ENCODE measurements at places on chromosomes 7 and 10.

DNA sequence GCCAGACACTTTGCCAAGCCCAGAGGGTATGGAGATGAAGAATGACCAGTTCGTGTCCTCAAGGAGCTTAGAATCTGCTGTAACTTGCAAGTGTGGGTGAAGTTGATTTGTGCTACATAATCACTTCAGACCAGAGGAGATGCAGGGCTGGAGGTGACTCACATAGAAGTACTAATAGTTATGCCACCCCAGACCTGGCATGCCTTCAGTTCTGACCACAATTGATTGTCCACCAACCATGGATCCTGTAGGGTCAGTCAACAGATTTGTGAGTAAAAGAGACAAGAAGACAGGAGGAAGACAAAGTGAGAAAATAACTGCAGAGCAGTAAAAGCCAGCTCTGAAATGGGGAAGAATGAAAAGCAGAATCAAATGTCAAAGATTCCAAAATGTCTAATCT, 51.2 kb upstream of the BMPER start:
- peak; percentile 70 for DNase-seq

DNA sequence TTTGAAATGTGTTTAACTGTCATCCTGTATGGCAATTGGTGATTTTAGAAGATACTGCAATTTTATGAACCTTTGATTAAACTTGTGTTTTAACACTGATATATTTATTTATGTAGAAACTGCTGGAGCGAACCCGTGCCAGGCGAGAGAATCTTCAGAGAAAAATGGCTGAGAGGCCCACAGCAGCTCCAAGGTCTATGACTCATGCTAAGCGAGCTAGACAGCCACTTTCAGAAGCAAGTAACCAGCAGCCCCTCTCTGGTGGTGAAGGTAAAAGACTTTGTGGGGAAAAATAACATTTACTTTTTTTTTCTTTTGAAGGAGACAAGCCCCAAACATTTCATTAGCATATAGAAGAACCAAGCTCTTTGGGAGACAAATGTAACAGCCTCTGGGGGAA, 6.5 kb downstream of the ANLN start:
- peak; percentile 41 for DNase-seq

- no peak for DNase-seq
Observed at GRCh38 chr7:130293521-130293920, 560 bp downstream of the CPA4 start.

DNA sequence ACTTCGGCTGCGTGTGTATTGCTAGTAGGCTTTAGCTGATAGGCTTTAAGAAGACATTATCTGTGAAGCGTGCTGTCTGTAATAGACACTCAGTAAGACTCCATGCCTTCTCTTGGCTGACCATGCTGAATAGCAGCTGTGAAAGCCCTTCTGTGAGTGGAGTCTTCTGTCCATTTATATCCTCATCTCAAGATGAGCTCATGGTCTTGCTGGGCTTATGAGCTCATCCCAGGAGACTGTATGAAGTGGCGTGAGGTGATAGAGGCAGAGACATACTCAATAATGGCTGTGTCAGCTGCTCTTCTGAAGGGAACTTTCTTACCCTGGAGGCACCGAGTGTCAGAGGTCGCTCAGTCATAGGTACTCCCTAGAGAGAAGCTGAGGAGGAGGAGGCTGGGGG, 111.5 kb downstream of the SH2D4B start:
- DNase-seq = no peak

- DNase-seq = peak; percentile 36
Observed at GRCh38 chr10:73964743-73965142, 33.2 kb upstream of the VCL start.

DNA sequence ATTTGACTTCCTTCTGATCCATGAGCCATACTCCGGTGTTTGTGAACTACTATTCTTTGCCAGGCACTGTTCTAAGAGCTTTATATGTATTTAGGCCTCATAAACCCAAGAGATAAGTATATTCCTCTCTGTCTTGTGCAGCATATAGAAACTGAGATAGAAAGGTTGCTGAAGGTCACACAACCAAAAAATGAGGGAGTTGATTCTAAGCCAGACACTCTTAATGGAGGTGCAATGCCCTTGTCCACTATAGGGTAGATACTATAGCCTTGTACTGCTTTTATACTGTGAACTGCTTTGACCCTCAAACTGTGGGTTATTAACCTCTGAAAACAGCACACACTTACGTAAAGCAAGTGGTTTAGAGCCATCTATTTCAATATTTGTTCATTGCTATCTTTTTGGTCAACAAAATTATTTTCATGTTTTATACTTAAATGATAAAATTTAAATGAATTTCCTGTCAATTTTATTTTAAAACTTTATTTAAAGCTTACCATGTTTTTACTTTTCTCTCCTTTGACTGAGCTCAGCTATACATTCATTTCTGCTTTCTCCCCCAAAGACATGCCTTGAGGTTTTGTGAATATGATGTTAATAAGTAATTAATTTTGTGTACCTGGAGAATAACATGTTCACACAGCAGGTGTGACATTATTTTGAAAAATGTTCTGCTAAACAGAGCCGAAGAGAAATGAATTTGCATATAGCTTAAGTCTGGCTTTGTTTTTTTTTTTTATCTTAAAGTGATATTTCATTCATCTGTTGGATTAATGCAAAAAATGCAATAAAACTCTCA, 687.3 kb downstream of the DNAJB9 start:
- no peak for DNase-seq
